ENCODE measurements at places on chromosomes 4 and X.

DNA sequence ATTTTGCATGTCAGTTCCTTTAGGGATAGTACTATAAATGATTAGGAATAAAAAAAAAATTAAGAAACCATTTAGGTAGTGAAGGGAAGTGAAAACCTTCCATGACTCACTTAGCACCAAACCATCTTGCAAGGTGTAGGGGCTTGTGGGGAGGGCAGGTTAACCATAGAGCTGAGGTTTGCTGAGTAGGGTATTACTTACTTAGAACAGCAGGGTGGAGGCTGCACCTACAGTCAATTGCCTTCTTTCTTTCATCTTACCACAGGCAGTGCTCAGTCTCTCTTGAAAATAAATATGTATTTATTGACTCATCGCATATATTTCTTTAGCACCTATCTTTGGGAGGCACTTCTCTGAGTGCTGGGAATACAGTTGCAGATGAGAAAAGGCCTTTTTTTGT, 104.9 kb upstream of the GIMD1 start:
- DNase-seq = peak; percentile 3

DNA sequence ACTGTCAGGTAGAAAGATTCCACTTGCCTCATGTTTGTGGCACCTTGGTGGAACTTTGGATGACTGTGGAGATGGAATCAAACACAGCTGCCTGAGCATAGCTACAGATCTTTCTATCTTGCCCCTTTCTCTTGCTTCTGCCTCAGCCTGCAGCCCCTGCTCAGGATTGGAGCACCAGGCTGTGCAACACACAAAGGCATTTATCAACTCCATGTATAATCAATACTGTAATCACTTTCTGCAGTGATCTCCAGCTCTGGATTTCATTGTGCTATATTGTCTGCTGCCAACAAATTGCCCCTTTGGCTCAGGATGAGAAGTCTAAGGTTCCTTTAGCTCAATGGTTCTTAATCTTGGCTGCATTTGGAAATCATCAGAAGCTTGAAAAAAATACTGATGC, 86.3 kb upstream of the PRPS1 start:
- DNase-seq = no peak

DNA sequence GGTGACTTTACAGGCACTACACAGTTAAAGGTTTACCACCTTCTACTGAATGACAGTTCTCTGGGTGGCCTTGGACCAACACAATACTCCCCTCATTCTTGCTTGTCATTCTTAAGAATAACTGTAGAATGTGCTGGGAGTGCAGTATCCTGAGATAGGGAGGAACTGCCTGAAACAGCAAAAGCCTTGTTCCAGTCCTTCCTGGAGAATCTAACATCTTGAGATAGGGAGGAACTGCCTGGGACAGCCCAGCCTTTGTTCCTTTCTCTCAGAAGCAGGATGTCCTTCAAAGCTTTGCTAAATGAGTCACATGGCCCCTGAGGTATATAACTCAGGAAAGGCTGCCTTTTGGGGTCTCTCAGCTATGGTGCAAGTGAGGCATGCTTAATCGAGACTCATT, 145.7 kb upstream of the MBNL3 start:
- DNase-seq = no peak

- no peak for DNase-seq
Observed at GRCh38 chrX:13120017-13120416, 75.6 kb upstream of the FAM9C start.

DNA sequence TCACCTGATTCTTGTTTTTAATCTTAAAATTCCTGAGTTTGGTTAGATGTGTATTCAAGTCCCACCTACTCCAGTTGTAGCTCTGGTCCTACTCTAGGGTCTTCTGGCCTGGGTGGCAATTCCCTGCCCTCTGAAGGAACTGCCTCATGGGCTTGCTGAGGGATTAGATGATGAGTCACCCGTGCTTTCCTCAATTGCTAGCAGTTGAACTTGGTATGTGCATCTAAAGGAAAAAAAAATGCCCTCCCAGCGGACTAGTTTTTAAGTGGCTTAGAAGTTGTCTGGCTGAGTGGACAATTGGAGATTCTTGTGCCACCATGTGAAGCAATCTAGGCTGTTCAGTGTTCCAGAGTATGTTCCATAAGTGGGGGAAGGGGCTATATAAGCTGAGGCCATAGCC, 127.0 kb downstream of the CCNG2 start:
- DNase-seq = no peak

GRCh38 chr4:6891436-6892170, 18.0 kb upstream of the TBC1D14 start:
- DNase-seq = no peak

DNA sequence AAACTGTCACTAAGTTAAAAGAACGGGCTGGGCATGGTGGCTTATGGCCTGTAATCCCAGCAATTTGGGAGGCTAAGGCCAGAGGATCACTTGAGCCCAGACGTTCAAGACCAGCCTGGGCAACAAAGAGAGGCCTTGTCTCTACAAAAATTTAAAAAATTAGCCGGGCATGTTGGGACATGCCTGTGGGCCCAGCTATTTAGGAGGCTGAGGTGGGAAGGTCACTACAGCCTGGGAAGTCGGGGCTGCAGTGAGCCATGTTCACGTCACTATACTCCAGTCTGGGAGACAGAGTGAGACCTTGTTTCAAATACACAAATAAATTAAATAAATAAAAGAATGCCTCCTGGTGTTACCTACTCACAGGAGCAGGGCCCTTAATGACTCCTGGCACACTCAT, 69.5 kb downstream of the APBB2 start:
- no peak for DNase-seq

DNA sequence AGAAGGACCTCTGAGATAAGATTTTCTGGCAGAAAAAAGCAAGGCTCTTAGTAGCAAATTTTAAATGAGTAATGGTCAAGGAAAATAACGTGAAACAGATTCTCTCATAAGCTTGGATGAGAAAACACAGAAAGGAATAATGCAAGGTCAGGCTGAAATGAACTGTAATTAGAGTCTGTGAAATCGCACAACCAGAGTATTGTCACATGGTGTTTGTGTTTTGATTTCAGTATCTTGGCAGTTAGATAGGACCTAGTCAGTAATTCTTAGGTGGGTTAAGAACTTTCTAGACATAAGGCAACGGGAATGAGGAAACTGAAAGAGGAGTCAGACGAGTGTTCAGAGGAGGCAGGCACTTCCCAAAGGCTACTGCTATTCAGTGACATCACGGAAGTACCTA, 34.6 kb downstream of the LIMCH1 start:
- DNase-seq = no peak

DNA sequence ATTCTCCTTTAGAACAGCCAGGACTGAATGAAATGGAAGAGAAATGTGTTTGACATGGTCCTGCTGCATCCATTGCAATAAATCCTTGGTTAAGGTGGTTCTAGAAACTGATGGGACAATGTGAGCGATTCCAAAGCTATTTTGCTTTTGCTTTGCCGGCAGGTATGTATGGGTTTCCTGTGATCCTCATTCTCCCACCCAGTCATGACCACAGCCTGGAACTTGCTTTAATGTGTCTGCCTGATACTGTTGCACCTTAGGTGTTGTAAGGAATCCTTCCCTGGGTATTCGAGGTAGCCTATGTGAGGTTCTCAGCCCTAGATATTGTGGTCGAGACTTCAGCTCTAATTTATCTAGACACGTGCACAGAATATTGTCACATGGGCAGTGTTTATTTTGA, 86.1 kb downstream of the ZNF518B start:
- DNase-seq = no peak

DNA sequence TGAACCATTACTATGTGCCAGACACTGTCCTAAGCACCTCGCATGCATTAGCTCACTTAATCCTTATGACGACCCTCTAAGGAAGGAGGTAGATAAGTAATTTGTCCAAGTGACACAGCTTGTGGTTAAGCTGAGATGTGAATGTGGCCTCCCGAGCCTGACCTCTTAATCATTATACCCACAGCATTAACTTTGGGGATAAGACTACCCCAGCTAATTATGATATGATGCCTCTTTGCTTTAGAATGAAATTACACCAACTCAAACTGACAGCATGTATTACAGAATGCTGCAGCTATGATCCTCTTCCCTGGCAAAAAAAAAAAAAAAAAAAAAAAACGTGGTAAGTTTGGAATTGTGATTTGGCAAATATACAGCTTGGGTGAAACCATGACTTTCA, 53.5 kb downstream of the APBB2 start:
- peak; percentile 78 for DNase-seq

- DNase-seq = peak; percentile 47
Observed at GRCh38 chr4:71050809-71051208, 57.4 kb downstream of the DCK start.

All from ELR (cell line).